ENCODE measurements at places on chromosomes 5 and 9.
A peak's percentile ranks its signal among the peaks of the same experiment; 100 is the strongest.

GRCh38 chr9:37963936-37964739 is 60.2 kb upstream of the SLC25A51 start:
- H3K36me3 ChIP-seq: no peaks in the 10 kb centered on the region
- no peak overlapping the region for H3K4me3 ChIP-seq
- peak; percentile 94 for DNase-seq
- peak overlapping the region; percentile 67 for H3K27ac ChIP-seq

DNA sequence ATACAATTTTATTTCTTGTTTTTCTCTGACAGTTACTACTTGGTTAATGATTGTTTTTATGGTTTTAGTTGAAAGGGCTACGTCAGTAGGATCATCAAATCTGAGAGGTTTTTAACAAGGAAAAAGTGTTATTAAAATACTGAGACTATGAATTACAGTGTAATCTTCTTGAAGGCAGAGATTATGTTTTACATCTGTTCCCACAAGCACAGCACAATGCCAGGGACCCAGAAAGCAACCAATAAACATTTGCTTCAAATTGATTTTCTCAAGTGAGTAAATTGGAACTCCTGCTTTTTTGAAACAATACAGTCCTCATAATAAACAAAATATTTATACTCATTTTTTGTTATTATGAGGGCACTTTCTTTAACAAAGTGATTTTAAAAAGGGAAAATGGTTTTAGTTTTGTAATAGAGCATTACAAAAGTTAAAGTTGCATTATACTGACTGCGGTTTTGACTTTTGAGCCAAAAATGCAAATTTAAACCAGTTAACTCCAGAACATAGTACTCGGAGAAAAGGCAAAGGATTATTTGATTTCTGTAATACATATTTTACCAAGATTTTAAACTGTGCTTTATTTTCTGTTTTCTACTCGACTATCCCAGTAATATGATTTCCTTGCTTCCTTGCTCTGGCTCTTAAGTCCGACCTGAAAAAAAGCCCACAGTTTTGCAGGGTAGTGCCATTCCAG is 176.9 kb downstream of the GDNF start:
- no peak overlapping the region for H3K27ac ChIP-seq
- no peak for DNase-seq
- H3K27me3 ChIP-seq: no peaks in the 10 kb centered on the region
- H3K4me3 ChIP-seq: no peak overlapping the region
- no peaks in the 10 kb centered on the region for H3K36me3 ChIP-seq
- H3K4me1 ChIP-seq: peaks cover 12% of the 10 kb centered on the region

DNA sequence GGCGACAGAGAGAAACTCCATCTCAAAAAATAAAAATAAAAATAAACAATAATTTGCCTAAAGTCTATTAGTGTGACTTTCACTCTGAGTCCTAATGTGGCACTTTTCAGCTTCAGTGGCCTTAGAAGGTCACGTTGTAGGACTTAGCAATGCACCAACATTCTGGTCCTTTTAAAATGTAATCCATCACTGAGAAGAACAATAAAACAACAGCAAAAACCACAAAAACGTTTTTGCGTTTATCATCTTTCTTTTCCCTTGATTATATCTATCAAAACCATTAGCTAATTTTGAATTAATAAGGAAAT is 190.1 kb upstream of the ZNF608 start:
- H3K4me3 ChIP-seq: no peak overlapping the region
- no peaks in the 10 kb centered on the region for H3K36me3 ChIP-seq
- H3K27ac ChIP-seq: no peak overlapping the region

- H3K27me3 ChIP-seq: no peaks in the 10 kb centered on the region
- H3K27ac ChIP-seq: no peak overlapping the region
- peaks cover 22% of the 10 kb centered on the region for H3K4me1 ChIP-seq
- DNase-seq: no peak
- H3K4me3 ChIP-seq: no peak overlapping the region
Observed at GRCh38 chr5:72949481-72949880, 6.4 kb upstream of the FCHO2 start.

DNA sequence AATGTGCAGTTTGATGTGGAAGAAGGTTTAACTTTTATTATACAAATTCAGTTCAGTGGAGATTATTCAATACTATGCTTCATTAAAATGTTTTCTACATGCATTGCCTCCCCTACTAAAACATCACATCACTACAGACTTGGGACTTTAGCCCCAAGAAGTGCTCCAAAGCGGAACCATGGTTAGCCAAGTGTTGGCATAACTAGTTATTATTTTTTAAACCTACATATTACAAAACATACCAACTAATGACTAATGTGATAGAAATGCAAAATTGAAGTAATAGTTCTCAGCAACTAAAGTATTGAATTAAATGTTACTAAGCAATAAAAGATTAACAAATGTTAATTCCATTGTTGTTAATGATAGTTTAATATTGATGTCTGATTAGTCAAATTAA is 74.5 kb downstream of the XRCC4 start:
- no peaks in the 10 kb centered on the region for H3K4me1 ChIP-seq
- no peak for DNase-seq
- no peak overlapping the region for H3K4me3 ChIP-seq
- no peaks in the 10 kb centered on the region for H3K27me3 ChIP-seq
